ENCODE measurements at places on chromosomes 13 and 19. TPM values are rescaled to one million over a fixed set of nuclear protein-coding genes. Genes with fewer than 3 reads are reported as not detected.
A peak's percentile ranks its signal among the peaks of the same experiment; 100 is the strongest.

DNA sequence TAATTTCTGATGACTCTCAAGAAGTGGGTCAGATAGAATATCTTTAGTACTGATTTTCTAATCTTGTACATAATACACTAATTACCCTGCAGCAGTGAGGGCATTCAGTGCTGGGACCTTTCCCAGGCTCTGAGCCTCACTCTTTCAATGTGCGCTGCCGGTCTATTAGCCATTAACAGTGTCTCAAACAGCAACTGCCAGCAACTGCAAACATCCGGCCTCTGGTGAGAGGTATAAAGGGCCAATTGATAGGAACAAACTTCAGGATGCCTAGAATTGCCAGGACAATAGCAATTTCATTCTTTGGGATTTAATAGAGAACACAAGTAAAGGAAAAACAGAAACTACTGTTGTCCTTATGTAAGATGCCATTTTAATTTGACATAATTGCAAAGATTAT is 604.4 kb upstream of the SPRY2 start:
- no peak for DNase-seq

DNA sequence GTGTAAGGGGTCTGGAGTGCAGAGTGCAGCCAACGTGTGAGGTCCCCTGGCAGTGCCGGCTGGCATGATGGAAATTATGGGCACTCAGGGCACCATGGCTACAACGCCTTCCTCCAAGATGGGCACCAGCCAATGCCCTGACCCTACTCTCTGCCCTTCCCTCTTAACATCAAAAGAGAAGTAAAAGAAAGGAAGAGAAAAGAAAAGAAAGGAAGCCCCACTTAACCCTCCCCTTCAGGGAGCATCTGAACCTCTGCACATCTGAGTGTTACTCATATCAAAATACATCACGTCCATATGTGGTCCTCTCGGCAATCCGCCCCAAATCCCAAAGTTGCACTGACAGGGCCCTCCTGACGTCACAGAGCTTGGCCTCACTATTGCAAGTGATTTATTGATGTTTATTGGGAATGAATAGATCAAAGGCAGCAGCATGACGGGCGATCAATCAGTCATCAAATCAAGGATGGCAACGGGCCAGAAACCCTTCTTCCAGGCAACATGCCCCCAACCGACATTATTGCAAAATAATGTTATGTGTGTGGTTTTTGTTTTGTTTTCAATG is 1.3 kb downstream of the TSHZ3 start:
- peak; percentile 45 for DNase-seq

The CDC42EP5 gene
- 90.4 TPM for total RNA-seq

- no peak for DNase-seq
Observed at GRCh38 chr19:29501816-29502580, 23.8 kb upstream of the VSTM2B start.

DNA sequence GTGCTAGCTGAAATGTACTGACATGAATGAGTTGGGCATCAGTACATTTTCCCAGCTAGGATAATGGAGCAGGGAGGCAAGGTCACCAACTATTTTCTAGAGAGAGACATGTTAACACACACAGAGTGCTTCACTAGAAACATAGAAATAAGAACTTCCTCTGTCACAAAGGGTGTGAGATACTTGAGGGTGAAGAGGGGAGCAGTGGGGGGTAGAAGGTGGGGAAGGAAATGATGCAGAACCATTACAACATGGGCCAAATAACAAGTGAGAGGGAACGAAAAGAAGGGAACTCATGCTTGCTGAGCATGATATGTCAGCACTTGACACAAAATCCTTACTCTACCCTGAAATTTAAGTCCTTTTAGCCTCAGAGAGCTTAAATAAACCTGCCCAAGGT is 87.8 kb upstream of the RFC3 start:
- DNase-seq: no peak

- DNase-seq: peak; percentile 60
Observed at GRCh38 chr19:51439021-51439465, 19.2 kb downstream of the SIGLEC8 start.

- DNase-seq: no peak
Observed at GRCh38 chr13:59088716-59089115, 1075.0 kb downstream of the DIAPH3 start.

DNA sequence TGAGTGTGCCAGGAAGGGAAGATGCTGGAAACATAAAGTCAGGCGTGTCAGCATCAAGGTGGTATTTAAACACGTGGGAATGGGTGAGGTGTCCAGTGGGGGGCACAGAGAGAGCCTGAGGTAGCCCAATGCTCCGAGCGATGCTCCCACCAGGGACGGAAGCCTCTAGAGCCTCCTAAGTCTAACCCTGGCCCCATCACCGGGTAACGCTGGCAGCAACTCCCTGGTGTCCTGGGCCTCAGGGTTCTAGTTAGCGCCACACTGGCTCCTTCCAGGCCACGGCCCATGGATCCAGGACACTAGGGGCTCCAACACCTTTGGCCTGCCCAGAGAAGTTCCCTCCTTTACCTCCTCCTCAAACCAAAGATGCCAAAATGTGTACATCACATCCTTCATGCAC is 65.4 kb downstream of the EPS15L1 start:
- no peak for DNase-seq

DNA sequence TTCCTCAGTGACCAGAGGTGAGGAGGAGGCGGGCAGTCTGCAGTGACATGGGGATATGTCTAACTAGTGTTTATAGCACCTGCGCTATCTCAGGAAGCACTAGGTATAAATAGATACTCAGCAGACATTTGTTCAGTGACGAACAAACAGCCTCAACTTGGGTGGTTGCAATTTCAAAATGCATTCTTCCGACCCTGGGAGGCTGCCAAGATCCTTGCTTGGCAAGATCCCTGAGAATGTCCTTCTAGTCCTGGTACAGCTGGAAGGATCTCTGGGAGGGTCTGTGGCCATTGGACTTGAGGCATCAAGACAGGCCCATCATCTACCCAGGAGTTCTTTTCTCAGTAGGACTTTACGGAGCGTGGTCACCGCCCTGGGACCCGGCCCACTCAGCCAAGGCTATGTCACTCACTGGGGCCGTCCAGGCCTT is 299.5 kb downstream of the ZNF536 start:
- no peak for DNase-seq

- no peak for DNase-seq
Observed at GRCh38 chr13:76289558-76289957, 596.6 kb downstream of the KCTD12 start.

The AKAP11 gene
- 20.1 TPM for total RNA-seq

- DNase-seq: no peak
Observed at GRCh38 chr13:94331281-94331680, 148.2 kb downstream of the DCT start.

GRCh38 chr19:35211545-35212230 is 16.9 kb downstream of the FAM187B start:
- peak; percentile 93 for DNase-seq

DNA sequence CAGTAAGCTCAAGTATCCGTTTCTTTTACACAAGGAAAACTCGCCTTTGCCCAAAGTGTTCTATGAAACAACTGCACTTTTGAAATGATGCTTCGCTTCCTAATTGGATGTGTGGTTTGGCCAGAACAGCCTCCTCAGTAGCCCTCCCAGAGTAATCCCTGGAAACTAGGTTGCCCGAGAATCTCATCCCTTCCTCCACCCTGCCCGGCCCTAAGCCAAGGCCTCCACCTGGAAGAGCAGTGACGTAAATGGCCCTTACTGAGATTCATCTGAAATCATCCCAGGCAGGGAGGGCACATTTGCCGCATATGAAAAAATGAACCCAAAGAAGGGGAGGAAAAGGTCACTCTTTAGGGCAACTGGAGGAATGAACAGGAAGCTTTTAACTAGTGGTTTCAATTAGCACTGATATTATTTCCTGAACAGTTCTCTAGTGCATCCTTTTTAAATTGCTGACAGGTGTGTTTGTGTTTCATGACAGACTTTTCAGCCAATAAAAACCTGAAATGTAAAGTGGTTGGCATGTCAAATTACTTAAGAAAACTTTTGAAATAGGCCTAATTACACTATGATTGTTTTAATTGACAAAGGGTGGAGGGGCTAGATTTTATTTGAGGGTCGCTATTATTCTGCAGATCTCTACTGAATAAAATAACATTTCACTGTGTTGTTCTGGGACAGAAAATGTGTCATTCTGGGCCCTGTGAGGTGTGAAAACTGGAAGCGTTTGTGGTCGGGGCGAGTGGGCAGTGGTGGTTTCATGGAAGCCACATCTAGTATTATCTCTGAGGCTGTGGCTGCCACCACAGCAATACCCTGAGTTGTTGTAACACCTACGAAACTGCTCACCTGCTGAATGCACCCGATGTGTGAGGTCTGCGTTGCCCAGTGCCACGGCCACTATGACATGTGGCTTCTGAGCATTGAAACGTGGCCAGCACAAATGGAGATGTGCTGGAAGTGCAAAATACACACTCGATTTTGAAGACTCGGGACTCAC is 112.1 kb downstream of the ZIC5 start:
- DNase-seq: no peak

- no peak for DNase-seq
Observed at GRCh38 chr19:677201-677600, 1.0 kb downstream of the FSTL3 start.
